Thyroid gland (tissue), 4 donors: ENCODE measurements at places on chromosomes 3 and 15.
A peak's percentile ranks its signal among the peaks of the same experiment; 100 is the strongest.

DNA sequence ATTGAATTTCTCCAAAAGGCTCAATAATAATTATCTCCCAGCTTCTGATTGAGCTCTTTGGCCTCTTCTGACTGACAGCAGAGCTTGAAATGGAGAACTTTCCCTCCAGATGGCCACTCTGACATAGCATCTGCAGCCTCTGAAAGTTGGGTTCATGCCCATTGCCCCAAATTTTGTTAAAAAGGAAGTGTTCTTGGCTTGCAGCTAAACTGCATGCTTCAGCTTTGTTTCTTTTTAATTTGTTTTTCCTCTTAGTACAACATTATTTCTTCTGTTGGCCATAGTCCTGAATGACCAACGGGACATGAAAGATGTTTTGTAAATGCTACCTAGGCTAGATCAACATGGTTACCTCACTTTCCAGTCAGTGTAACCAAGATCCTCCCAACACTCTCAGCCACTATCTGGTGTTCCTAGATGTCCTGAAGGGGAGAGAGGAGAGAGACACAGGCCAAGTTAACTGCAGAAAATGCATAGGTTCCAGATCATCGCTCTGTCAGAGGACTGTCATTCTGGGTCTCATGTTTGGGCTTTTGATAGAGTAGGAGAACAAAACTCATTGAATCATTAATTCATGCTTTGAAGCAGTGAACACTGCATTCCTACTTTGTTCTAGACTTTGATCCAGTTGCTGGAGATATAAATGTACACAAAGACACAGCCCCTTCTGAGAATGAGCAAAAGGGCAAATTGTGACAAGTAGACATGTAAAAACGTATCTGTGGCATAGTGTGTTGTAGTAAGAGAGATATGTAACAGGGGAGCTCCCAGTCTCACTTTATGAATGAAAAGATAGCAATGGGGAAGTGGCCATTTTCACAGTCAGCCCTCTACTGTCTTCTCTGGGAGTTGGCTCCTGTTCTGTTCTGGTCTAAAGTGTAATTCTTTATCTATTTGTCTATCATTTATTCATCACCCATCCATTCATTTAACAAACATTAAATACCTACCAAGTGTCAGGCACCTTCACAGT lies 156.2 kb downstream of the ZNF621 start:
- no peak for DNase-seq

DNA sequence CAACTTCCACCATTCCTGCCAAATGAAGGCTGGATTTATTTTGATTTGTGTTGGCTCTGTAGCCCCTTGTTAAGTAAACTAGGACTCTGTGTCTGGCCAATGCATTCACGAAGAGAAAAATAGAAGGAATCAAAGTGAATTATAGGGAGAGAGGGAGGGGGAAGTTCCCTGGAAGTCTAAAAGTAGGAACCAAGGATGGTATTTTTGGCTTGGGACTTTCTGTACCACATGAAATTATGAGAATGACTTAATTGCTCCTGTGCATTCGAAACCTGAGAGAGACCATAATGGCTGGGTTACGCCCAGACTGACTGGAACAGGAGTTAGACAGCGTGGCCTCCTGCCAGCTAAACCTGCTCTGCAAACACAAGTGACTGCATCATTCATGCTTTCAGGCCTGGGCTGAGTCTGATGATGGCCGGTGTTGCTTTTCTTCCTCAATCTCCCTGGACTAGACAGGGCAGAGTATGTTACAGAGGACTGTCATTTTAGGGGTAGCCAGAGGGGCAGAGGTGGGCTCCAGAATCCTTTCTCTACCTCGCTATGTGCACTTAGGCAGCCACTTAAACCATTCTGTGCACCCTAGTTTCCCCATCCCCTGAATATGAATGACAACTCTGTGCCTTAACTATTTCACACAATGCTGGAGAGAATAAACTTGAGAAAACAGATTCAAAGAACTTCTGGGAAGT lies 58.9 kb downstream of the MYO1E start:
- peak; percentile 96 for DNase-seq

GRCh38 chr3:57983734-57984518 lies 24.3 kb upstream of the FLNB start:
- peak; percentile 51 for DNase-seq

DNA sequence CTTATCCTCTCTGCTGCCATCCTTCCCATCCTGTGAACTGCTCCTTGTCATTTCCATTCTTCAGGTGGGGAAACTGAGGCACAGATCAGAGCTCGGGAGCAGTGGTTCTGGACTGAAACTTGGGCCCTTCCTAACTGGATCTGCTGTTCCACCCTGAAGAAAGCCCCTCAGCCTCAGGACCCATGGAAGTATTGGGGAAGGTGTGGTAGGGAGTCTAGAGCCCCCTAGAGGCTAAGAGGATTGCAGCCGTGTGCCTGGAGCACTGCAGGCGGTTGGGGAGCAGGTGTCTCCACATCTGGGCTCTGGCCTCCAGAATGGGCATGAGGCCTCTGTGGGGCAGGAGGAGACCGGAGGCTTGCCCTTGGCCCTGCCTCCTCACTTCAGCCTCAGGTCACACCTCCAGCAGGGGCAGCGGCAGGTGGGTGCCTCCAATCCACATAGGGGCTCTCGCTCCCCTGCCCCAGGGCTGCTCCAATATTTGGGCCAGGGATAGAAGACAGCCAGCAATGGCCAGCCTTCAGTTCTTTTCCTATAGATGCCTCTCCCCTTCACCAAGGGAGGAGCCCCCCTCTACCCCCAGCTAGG lies 28.1 kb downstream of the DNAJB8 start:
- no peak for DNase-seq

GRCh38 chr15:77208241-77208640 lies 137.3 kb upstream of the TSPAN3 start:
- DNase-seq, result no peak

DNA sequence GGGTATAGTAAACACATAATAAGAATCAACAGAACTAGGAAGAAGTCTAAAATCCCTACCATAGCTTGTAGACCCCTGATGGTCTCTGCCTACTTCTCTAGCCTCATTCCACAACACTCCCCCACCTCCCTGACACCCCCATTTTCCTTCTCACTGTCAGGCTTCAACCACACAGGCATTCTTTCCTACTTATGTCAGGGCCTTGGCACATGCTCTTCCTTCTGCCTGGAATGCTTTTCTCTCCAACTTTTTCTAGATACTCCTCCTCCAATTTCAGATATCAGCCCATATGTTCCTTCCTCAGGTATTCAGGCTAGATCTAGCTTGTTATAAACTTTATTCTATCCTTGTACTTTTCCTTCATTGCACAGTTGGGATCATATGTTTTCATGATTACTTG lies 106.0 kb upstream of the MRPL3 start:
- no peak for DNase-seq

DNA sequence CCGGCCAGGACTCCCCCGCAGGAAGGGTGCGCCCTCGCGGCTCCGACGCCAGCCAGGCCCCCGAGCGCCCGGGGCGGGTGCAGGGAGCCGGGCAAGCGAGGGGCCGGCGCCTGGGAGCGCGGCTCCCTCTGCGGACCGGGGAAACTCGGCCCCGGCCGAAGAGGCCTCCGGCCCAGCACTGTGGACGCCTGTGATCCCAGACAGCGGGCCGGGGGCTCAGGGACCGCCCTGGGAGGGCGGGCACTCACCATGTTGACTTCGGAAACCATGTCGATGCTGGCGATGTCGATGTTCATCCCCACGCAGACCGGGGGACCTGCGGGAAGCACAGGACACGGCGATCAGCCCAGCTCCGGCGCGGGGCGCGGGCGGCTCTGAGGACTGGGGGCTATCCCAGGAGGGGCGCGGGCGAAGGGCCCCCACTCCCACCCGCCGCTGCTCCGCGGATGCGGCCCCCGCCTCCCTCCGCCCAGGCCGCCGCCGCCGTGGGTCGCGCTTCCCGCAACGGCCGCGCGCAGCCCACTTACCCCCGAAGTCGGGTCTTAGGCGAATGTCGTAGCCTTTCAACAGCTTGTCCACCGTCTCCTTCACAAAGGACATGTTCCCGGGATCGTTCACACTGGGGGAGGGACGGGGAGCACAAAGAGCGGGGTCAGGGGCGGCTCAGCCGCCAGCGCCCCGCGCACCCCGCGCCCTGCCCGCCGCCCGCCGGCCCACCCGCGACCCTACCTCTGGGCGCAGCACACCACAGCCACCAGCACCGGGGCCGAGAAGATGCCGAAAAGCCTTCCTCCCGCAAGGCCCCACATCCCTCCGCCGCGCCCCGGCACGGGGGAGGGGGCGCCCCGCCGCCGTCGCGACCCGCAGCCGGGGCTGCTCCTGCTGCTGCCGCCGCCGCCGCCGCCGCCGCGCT lies at the start of gene GABRB3:
Gene GABRB3 (minus strand): TSS at position 913 of the 913 bp plus-strand sequence.
- DNase-seq, result no peak

GRCh38 chr15:61517776-61518175 lies 288.7 kb upstream of the RORA start:
- no peak for DNase-seq

GRCh38 chr3:43043071-43043766 lies 62.7 kb downstream of the POMGNT2 start:
- no peak for DNase-seq

DNA sequence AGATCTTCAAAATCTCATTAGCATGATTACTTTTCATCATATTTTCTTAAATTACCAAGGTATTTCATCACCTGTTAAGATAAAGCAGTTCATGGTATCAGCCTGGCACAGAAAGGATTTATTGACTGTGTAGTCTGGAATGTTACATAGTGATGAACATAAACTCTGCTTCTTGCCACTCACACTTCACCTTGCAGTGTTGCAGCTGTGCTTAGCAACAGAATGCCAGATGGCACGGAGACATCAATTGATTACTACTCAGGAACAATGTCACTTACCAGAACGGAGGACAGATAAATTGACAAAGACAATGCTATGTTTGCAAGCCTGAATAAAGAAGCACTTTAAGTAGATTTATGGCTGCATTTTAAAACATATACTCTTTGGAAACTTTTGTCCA lies 15.0 kb upstream of the BCHE start:
- DNase-seq, result no peak

DNA sequence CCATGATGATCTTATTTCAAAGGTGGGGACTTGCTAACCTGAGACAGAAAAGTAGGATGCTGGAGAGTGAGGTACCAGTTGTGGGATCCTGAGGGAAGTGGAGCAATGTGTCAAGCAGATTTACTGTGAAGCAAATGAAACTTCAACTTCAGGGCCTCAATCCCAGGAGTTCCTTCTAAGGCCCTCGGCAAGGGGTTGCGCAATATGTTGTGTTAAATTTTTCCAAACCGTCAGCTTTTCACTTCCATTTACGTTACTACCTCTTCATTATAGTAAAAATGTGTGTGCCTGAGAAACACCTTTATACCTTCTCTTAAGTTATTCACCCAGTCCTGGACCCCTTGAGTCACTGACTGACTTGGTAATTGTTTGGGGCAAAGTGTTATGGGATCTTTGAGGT lies 42.5 kb upstream of the KCNH8 start:
- DNase-seq, result no peak

DNA sequence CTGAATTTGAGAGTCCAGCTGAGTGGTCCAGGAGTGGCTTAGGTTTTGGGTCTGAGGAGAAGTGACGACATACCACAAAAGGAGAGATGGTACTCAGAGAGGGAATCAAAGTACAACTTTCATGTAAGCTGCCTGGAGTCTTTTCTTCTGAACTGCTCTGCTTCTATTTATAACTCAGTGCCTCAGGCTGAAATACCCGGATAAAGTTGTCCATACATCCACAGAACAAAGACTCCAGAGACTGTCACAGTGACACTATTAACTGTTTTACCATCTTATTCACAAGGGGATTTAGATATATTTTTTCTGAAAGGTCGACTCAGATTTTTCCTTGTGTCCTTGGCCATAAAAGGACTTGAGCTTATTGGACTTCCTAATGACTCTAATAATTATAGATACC lies 264.3 kb upstream of the DNAJC19 start:
- no peak for DNase-seq

DNA sequence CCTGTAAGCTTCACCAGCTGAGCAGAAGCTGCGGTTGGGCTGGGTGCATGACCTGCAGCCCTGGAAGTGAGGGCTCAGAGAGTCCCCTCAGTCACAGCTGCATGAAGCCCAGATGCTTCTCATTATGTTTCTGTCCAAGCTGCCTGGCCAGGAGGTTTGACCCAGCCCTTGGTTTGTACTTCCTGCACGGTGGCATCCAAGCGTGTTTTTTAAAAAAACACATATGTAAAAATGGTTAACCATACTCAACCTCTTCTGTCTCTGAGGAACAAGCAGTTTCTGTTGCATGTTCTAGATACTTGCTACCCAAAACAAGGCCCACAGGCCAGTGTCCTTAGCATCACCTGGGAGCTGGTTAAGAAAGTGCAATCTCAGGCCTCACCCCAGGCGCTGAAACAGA lies 76.0 kb upstream of the ATP10A start:
- no peak for DNase-seq

GRCh38 chr15:80309769-80310384 lies 57.9 kb upstream of the CTXND1 start:
- DNase-seq, result peak; percentile 23

- DNase-seq, result no peak
Observed at GRCh38 chr15:51844747-51845426, 15.4 kb downstream of the TMOD3 start.

- no peak for DNase-seq
Observed at GRCh38 chr15:42621996-42622925, 46.9 kb downstream of the STARD9 start.

GRCh38 chr3:41768363-41768762 lies 193.5 kb downstream of the ULK4 start:
- no peak for DNase-seq
